ENCODE measurements at places on chromosomes 12 and 14.

- no peak for DNase-seq
Observed at GRCh38 chr12:11711651-11712327, 62.3 kb downstream of the ETV6 start.

DNA sequence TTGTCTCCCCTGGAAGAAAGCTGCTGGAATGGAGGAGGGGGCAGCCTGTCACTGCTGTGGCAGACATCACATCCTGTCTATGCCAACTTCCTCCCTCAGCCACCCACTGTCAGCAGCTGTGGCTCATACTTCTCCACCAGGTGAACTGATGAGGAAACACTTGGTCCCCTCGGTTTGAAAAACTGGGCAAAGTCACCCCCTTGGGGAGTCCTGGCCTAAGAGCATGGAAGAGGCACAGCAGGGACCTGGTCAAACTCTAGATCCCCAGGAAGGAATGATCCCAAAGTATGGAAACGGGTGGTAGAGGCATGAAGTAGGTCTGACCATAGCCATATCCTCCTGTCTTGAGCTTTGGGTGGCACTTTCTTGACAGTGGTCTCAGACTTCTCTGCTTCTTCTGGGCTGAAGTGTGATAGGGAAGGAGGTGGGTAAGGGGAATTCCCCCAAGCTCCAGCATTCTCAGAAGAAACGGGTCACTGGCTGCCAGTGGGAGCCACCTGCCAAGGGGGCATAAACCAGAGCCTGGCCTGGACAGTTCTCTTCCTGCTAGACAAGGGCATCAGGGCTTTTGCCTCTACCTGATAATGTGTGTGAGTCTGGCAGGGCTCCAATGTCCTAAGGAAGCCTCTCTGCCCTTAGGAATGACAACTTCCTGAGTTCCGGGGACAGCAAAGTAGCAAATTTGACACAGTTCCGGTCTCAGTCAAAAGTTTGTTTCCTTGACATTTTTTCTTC, 36.0 kb downstream of the FMNL3 start:
- DNase-seq = no peak

GRCh38 chr12:68455691-68456345, 123.7 kb upstream of the MDM1 start:
- DNase-seq = no peak

- DNase-seq = no peak
Observed at GRCh38 chr12:109736552-109737108, 23.0 kb downstream of the FAM222A start.

DNA sequence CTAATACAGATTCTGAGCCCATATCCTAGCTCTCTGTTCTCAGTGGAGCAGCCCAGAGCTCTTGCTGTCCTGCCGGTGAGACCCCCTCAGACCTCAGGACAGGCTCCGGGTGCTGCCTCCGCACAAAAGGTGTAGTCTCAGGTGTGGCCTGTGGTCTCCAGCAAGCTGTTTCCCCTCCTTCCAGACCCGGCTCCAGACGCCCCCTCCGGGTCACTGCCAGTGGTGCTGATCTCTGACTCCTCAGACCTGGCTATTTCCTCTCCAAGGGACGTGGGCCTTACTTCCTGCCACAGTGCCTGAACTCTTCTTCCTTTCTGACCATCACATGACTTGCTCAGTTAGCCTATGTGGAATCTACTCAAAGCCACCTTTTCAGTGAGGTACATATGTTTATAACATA, 337.5 kb downstream of the GLT1D1 start:
- no peak for DNase-seq

Measured in NCI-H1436 treated with DMSO at 0.1 percent for 48 hours (cell line).